Effector memory CD8-positive, alpha-beta T cell (primary cell): ENCODE measurements at places on chromosomes 5 and 9.

GRCh38 chr9:135570456-135570855 lies 8.9 kb downstream of the PAEP start:
- peaks cover 19% of the 10 kb centered on the region for H3K27me3 ChIP-seq
- DNase-seq, result no peak
- H3K27ac ChIP-seq, result no peak overlapping the region
- H3K4me3 ChIP-seq, result no peak overlapping the region
- H3K4me1 ChIP-seq, result no peaks in the 10 kb centered on the region

GRCh38 chr5:143400541-143401226 lies 2.8 kb downstream of the NR3C1 start:
- H3K4me3 ChIP-seq, result peak overlapping the region; percentile 85
- no peak for DNase-seq
- peaks cover 51% of the 10 kb centered on the region for H3K36me3 ChIP-seq
- H3K27me3 ChIP-seq, result no peaks in the 10 kb centered on the region
- H3K4me1 ChIP-seq, result peaks cover 60% of the 10 kb centered on the region

GRCh38 chr5:69219939-69220338 lies 14.7 kb upstream of the CDK7 start:
- no peak overlapping the region for H3K4me3 ChIP-seq
- H3K27me3 ChIP-seq, result no peaks in the 10 kb centered on the region
- peaks cover 27% of the 10 kb centered on the region for H3K36me3 ChIP-seq
- H3K4me1 ChIP-seq, result peaks cover 13% of the 10 kb centered on the region
- no peak for DNase-seq

DNA sequence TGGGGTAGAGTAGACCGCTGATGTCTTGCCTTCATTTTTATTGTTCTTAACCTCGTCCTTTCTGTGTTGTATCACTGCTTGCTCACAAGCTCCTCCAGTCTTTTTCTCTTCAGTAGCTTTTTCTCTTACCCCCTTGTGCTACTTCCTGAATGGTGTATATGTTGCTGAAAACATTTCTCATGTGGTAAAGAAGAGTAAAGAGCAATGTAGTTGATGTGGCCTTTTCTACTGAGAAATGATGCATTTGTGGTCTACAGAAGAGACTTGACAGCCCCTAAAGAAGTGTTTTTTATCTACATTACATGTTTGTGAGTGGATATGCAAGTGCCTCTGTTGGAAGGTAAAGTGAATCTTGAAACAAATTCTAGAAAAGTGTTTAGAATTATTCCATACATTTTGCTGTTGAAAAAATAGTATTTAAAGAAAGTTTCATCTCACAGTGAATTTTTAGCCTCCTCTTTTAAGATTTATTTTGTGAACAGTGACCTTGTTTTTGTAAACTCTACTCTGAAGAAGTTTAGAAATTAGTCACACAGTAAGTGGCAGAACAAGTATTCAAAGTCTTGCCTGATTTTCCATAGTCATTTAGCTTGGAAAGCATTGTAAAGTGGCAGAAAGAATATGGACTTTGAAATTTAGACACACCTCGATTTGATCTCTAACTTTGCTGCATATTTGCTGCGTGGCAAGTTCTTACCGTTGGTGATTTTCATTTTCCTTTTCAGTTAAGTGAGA lies 17.4 kb downstream of the CDC42SE2 start:
- peaks cover 56% of the 10 kb centered on the region for H3K4me1 ChIP-seq
- H3K4me3 ChIP-seq, result peak overlapping the region; percentile 66
- no peaks in the 10 kb centered on the region for H3K27me3 ChIP-seq
- peak overlapping the region; percentile 63 for H3K27ac ChIP-seq
- peaks cover 64% of the 10 kb centered on the region for H3K36me3 ChIP-seq

- no peak overlapping the region for H3K27ac ChIP-seq
- H3K4me1 ChIP-seq, result peaks cover 3% of the 10 kb centered on the region
- DNase-seq, result no peak
- H3K36me3 ChIP-seq, result no peaks in the 10 kb centered on the region
- peaks cover 18% of the 10 kb centered on the region for H3K27me3 ChIP-seq
These were observed 130.9 kb downstream of the SNCAIP start for GRCh38 chr5:122442938-122443337.

DNA sequence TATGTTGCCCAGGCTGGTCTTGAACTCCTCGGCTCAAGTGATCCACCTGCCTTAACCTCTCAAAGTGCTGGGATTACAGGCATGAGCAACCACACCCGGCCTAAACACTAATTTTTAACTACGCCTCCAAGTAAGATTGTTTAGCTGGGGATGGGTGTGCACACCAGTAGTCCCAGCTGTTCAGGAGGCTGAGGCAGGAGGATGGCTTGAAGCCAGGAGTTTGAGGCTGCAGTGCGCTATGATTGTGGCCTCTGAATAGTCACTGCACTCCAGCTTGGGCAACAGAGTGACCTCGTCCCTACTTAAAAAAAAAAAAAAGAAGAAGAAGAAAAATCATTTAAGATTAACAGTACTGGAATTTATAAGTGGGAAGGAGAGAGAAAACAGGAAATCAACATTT lies 90.8 kb upstream of the NR5A1 start:
- no peak overlapping the region for H3K4me3 ChIP-seq
- H3K36me3 ChIP-seq, result no peaks in the 10 kb centered on the region
- H3K27ac ChIP-seq, result no peak overlapping the region

DNA sequence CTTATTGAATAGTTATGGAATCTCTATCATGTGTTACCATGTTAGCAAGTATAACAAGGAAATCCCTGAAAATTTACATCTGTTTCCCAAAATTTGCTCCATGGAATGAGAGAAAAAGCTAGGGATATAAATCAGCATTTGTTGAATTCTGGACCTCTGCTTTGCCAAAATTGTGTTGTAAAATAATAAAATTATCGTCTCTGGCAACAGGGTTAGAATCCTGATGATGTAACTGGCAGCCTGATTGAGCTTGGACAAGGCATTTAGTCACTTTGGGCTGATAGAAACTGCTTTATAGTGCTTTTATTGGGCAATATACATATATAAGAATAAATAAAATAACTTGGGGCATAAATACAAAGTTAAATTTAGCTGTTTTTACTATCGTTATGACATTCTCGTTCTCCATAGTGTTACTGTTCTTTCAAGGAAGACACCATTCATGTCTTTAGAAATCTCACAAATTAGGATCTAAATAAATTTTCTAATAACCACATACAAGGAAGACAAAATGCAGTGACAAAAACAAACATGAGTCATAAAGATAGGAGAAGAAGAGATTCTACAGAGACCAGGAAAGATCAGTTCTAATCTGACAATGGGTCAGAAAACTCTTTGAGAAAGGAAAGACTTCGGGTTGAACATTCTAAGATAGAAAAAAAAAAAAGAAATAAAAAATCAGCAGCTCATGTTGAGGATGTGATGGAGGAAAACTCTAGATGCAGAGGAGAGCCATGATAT lies 145.0 kb upstream of the CDH10 start:
- H3K4me3 ChIP-seq, result no peak overlapping the region
- DNase-seq, result no peak
- H3K36me3 ChIP-seq, result peaks cover 3% of the 10 kb centered on the region
- no peaks in the 10 kb centered on the region for H3K4me1 ChIP-seq

DNA sequence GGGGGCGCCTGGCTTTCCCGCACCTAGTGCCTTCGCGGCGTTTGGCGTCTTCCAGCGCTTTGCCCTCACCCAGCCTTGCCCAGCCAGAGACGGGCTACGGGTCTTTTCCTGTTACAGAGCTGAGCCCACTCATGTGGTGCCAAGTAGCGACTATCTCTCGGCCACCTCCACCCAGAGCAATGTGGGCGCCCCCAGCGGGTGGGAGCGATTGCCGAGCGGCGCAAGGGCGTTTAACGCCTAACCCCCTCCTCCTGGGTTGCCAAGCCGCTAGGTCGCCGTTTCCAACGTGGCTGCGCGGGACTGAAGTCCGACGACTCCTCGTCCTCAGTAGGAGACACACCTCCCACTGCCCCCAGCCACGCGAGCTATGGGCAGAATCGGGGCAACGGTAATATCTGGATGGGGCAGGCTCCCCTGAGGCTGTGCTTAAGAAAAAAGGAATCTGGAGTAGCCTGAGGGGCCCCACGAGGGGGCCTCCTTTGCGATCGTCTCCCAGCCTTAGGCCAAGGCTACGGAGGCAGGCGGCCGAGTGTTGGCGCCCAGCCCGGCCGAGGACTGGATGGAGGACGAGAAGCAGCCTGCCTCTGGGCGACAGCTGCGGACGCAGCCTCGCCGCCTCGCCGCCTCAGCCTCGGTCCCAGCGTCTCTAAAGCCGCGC lies 5.8 kb downstream of the TLX3 start:
- peaks cover 8% of the 10 kb centered on the region for H3K36me3 ChIP-seq
- H3K4me3 ChIP-seq, result peak overlapping the region; percentile 29
- no peak for DNase-seq
- peaks cover 60% of the 10 kb centered on the region for H3K27me3 ChIP-seq
- no peak overlapping the region for H3K27ac ChIP-seq
- peaks cover 15% of the 10 kb centered on the region for H3K4me1 ChIP-seq

GRCh38 chr9:133322701-133323100 lies 13.3 kb downstream of the SURF6 start:
- no peak for DNase-seq
- no peak overlapping the region for H3K4me3 ChIP-seq
- peaks cover 3% of the 10 kb centered on the region for H3K36me3 ChIP-seq
- H3K27ac ChIP-seq, result no peak overlapping the region
